ENCODE measurements at places on chromosomes 7 and 10.
A peak's percentile ranks its signal among the peaks of the same experiment; 100 is the strongest.

DNA sequence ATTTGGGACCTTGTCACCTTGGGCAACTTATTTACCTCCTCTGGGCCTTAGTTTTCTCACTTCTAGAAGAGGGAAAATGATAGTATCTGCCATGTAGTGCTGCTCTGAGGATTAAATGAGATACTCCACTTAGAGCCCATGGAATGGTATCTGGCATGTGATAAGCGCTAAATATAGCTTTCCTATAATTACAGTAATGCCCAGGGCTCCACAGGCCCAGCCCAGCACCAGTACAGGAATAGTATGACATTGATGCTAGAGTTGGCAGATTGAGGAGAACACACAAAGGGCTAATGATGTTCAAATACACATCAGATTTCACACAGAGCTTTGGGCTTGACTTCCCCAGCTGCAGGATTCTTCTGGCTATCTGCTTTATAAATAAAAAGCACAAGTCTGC, 34.9 kb downstream of the FAS start:
- no peak for DNase-seq

- no peak for DNase-seq
These were observed 170.7 kb upstream of the PLPP4 start for GRCh38 chr10:120286280-120286679.

DNA sequence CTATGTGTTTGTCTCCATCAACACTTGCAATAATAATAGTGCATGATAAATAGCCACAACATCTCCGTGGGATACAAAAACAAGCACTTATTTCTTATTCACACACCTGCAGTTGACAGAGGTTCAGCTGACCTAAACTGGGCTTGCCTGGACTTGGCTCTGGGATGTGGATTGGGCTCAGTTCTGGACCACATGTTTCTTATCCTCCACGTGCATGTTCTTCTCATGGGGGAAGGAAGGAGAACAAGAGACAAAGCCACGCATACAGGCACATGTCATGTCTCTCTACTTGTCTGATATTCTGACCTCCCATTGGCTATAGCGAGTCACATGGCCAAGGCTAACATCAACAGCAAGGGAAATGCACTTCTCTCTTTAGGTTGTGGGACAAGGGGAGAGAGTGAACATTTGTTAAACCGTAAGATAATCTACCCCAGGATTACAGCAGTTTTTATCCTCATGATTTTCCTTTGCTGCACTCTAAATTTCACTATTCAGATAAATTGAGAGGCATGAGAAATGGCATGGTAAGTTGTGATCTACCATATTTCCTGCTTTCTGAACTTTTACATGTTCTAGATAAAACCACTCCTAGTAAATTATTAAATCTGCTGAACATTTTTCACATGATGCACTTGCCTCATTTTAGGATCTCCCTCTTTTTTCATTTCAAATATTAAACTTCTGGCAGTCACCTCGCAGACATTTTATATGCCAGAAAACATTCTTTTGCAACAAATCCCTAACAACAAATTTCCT, 33.7 kb downstream of the CFAP58 start:
- no peak for DNase-seq

DNA sequence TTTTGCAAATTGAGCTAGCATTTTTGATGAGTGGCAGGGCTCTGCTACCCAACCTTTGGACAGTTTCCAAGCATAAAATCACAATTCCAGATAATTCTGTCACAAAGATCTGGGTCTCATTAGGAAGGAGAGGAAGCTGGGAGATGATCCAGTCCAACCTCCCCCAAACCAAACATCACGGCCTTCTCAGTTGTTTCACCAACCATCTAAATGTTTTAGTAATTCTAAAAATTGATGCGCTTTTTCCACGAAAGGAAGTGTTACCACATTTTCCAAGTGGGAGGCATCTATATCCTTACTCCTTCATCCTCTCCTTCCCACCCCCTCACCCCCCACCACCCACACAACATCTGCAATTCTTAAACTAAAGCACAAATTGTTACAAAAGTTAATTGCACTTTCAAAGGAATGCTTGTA, 108.3 kb downstream of the EGFR start:
- no peak for DNase-seq

- DNase-seq: no peak
These were observed 227.6 kb upstream of the IMMP2L start for GRCh38 chr7:111789870-111790269.

DNA sequence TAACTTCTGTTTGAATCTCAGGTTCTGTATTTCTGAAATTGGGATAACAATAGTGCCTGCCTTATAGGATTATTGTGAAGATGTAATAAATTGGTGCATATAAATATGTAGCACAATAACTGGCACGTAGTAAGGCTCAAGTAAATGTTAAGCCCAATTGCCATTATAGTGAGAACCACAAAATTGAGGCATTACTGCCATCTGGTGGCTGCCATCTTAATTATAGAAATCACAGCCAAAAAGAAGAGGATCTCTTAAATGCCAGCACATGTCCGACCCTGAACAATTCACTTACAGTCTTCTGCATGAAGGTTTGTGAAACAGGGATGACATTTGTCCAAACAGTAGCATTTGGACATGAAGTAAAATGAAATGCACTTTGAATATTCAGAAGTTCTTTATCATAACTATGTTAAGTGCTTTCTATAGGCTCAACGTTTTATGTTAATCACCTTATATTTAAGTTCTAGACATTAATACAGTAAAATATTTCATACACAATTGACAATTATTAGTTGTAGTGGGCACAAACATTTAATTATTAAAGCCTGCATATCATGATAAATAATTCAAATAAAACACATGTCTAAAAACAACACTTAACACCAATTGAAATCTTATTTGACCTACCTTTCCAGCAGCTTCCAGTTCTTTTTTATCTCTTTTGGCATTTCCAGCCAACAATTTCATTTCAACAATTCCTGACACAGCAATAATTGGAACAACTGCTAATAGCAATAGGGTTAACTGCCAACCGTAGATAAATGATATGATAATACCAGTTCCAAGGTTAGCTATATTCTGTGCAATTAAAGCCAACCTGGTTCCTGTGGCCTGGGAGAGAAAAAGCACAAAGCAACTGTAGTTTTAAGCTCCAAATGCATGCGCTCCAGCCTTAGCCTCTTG, 58.5 kb downstream of the ABCB4 start:
- peak; percentile 11 for DNase-seq

DNA sequence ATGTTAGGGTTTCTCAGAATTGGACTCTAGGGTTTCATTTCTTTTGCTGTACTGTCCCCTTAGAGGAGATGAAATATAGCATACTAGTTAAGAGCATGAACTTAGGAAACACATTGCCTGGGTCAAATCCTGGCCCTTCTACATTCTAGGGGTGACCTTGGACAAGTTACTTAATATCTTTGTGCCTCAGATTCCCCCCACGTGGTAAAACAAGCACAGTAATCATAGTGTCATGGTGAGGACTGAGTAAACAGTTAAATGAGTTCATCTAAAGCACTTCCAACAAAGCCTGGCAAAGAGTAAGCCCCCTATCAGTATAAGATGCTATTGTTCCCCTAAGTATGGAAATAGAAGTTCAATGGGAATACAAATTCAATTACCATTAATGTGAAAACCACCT, 5.1 kb downstream of the DPY19L1 start:
- DNase-seq: no peak

GRCh38 chr7:139572071-139572470, 48.6 kb downstream of the CLEC2L start:
- DNase-seq: no peak

DNA sequence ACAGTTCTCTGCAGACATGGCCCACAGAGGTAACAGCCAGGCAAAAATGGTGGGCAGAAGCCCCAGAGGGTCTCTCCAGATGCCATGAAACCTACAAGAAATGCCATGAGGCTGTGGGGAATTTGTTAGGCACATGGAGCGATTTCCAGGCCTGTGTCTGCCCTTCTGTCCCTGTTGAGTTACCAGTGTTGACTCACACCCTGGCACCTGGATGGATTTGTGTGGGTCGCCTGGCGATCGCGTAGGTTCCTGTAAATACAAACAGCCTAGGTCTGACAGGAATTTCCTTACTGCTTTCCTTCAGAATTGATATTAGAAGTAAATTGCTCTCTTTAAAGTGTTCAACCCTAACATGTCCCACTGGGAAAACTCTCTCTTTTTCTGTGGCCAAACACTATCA, 164.9 kb upstream of the EEPD1 start:
- DNase-seq: no peak

GRCh38 chr10:103653581-103654037, 160.1 kb downstream of the NEURL1 start:
- no peak for DNase-seq

- DNase-seq: no peak
These were observed 42.0 kb downstream of the CCDC6 start for GRCh38 chr10:59864141-59864962.

GRCh38 chr10:36608251-36608650, 517.1 kb upstream of the ANKRD30A start:
- no peak for DNase-seq

- no peak for DNase-seq
These were observed 96.8 kb downstream of the TCERG1L start for GRCh38 chr10:131214521-131215244.

- DNase-seq: no peak
These were observed 68.0 kb upstream of the PRR15 start for GRCh38 chr7:29495653-29496052.
